ENCODE measurements at places on chromosomes 12 and 14.

DNA sequence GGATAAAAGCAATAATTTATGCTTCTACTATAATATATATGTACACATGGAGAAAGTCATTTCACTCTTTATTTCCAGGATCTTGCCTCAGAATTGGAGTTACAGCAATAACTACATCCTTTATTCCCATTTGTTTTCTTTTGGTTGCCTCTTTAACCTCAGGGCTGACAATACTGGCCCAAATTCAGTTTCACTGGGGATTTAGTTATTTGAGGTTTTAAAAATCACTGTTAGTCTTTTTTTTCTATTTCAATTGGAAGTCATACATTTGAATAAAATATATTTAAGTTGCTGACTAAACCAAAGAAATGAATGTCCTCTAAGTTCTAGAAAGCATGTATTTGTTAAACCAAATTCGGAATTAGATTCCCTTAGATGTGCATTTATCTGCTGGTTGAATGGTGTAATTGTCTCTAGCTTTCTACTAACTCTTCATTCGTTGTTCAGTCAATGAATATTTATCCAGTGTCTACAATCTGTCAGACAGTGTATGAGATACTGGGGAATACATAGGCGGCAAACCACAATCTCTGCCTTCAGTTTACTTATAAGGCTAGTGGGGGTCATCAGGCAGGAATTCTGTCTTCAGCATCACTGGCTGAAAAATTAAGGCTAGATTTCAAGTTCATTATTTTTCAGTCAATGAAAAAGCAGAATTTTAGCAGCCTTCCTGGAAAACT lies 190.8 kb upstream of the ARHGAP5 start:
- no peak for DNase-seq

DNA sequence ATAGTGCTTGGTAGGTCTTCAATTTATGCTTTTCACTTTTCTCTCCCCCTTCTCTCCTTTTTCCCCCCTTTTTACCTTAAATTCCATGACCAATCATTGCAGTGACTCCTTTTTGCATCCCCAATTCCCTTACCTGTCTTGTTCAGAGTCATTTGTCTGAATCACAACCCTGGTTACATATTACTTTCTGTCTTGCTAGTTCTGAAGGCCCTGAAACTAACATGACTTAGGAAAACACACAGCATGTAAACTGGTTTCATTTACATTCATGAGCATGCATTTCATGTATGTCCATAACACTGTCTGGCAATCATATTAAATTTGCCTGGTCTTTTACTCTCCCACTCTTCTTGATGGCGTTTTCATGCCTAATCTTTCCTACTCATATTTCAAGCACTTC lies 20.3 kb upstream of the FOXG1 start:
- DNase-seq: no peak

- peak; percentile 60 for DNase-seq
Measured at GRCh38 chr14:74841230-74842207, 34.4 kb downstream of the PROX2 start.

DNA sequence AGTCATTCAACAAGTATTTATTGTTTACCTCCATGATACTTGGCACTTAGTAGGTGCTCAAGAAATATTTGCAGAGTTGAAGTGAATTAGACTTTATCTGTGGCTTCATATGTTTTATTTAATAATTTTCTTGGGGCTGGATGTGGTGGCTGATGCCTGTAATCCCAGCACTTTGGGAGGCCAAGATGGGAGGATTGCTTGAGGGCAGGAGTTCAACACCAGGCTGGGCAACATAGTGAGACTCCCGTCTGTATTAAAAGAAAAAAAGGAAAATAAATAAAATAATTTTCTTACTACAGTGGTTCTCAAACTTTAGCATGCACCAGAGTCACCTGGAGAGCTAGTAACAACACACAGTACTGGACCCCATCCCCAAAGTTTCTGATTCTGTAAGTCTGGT lies 905 bp downstream of the ADCK1 start:
- DNase-seq: no peak

- DNase-seq: peak; percentile 97
Measured at GRCh38 chr12:57182918-57183575, 33.5 kb upstream of the NXPH4 start.

- DNase-seq: no peak
Measured at GRCh38 chr14:61561657-61562276, 133.5 kb upstream of the HIF1A start.

- DNase-seq: no peak
Measured at GRCh38 chr12:42770261-42770660, 180.7 kb upstream of the PRICKLE1 start.

- no peak for DNase-seq
Measured at GRCh38 chr14:72740504-72740961, 153.4 kb downstream of the DPF3 start.

DNA sequence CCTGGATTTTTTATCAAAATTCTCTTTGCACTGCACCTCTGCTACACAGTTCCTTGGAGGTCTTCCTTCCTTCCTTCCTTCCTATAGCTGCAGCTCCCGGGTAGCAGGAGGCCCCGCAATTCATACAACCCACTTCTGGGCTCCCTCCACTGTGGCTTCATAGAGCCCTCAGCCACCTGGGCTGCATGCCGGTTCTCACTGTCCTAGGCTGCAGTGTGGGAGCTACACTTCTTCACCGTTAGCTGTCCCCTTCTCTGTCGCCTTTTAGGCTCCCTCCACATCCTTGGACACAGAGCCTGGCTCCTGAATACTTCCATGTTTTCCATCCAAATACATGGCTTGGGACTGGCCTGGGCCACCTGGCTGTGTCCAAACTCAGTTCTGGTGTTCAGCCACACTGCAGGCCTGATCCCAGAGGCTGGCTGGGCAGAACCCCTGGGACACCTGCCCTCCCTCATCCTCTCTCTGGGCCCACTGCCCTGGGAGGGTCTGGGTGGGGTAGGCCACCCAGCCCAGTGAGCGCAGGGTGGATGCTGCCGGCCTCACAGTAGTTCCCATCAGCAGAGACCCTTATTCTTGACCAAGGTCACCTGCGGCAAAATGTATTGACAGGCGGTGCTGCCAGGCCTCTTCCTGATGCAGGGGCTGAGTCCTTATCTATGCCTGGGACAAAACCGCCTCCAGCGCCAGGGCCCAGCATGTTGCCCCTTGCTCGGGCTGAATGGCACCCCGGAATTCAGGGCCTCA lies 1.7 kb downstream of the SERPINA10 start:
- DNase-seq: no peak

GRCh38 chr14:101029668-101030290 lies 126.3 kb upstream of the RTL1 start:
- no peak for DNase-seq

DNA sequence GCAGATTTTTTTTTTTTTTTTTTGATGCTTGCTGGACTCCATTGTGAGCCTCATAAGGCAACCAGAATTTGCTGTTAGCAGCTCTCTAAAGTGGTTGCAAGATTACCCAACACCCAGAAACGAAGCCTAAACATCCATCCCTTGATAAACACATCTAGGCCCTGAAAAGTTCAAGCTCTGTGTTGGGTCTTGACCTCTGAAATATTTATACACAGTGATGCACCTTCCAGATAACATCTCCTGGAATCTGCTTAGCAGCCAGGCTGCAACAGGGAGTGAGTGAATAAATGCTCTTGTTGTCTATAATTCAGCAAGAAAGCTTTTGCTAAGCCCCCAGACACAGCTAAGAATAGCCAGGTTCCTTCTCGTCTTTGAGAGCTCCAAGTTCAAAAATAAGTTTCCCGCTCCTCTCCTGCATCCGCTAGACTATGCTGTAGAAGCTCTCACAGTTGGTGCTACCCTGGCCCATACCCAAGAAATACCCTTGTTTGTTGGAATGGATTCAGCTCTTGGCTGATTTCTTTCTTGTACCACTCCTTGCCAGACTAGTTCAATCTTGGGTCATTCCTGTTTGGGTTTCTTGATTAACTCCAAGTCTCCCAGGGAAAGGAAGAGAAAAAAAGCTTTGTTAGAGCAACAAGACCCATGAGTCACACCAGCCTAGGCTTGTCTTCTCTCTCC lies 610.6 kb upstream of the TBX3 start:
- DNase-seq: no peak

- no peak for DNase-seq
Measured at GRCh38 chr14:61558271-61558670, 137.0 kb upstream of the HIF1A start.

GRCh38 chr12:93415723-93416464 lies 25.9 kb downstream of the UBE2N start:
- peak; percentile 19 for DNase-seq

- no peak for DNase-seq
Measured at GRCh38 chr12:28369483-28369882, 179.2 kb downstream of the CCDC91 start.

- DNase-seq: no peak
Measured at GRCh38 chr14:38971258-38971921, 131.6 kb downstream of the SEC23A start.

DNA sequence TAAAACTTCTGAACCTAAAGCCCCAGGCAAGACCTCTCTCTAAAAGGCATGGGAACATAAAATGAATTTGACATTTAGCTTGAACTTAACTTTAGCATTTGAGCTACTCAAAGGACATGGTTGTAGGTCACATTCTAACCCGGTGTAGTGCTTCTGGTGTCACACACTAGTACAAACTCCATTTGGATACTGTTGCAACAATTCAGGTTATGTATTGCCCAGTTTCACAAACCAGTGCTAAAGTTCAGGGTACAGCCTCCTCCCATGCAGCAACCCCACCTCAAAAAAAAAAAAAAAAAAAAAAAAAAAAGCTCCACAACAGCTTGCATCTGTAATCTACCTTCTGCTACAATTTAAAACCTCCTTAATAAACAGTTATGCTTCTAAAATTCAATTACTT lies 7.8 kb downstream of the PPTC7 start:
- no peak for DNase-seq

- no peak for DNase-seq
Measured at GRCh38 chr12:53453953-53454640, 2.2 kb downstream of the PCBP2 start.

- no peak for DNase-seq
Measured at GRCh38 chr14:56812364-56813141, 2.3 kb upstream of the OTX2 start.

GRCh38 chr12:130478786-130479185 lies 141.1 kb downstream of the PIWIL1 start:
- DNase-seq: no peak

GRCh38 chr12:98417266-98417665 lies 98.1 kb upstream of the TMPO start:
- no peak for DNase-seq

- no peak for DNase-seq
Measured at GRCh38 chr12:75389706-75390105, 1.2 kb upstream of the GLIPR1L2 start.

GRCh38 chr12:49030119-49030518 lies 11.5 kb upstream of the PRKAG1 start:
- no peak for DNase-seq

DNA sequence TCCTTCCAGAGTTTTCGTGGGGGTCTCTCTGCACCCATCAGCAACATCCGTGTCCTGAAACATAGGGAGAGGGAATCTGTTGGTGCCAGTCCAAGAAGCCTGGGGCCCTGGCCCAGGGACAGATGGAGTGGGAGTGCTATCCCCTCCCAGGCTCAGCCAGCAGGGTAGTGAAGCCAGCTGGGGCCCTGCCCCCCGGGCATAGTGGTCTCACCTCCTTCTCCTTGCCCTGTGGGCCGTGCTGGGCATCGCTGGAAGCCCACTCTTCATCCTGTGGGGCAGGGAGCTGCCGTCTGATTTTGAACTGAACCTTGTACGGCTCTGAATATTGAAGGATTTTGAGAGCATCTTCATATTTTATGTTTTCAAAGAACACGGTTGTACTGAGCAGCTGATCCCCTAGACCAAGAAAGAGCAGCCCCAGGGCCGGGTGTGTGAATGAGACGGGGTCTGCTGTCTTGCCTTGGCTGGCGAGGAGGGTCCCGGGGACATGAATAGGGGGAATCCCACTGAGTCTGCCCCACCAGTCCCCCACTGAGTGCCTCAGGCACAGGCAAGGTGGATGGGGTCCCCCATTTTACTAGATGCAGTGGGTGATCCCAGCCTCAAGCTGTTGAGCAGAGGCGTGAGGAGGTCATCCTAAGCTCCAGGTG lies 23.3 kb downstream of the AHNAK2 start:
- DNase-seq: no peak

DNA sequence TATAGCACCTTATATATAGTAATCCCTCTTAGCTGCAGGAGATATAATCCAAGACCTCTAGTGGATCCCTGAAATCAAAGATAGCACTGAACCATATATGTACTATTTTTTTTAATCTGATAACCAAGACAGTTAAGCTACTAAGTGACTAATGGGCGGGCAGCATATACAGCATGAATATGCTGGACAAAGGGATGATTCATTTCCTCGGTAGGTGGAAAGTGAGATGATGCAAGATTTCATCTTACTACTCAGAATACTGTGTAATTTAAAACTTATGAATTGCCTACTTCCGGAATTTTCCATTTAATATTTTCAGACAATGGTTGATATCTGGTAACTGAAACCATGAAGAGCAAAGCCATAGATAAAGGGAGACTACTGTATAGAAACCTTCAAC lies 36.2 kb downstream of the PRMT8 start:
- no peak for DNase-seq

DNA sequence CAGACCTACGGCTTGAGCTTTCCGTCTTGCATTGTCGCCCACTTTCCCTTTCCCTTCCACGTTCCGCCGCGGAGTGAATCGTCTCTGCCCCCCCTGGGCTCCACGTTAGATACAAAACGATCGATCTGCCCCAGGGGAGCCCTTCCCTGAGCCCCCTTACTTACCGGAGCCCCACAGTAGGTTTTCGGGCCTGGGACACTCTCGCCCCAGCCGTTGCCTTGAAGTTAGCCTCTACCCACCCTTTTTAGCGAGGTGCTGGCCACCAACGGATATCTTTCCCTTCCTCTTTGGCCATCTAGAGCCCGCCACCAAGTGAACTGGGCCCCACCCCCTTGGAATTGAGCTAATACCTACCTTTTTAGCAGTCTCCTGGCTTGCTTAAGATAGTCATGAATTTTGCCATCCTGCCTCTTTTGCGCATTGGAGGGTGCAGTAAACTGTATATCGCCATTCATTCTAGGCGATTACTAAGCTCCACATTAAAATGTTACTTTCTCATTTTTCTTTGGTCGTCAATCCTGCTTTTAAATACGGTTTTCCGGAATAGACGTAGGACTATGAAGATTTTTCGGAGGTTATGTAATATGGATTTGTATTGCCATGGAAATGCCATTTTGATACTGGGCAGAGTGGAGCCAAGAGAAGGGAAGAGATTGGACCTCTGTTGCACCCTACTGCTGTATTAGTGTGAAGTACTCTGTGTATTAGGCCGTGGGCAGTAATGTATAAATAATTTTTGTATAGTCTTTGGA lies 764 bp downstream of the RBM25 start:
- DNase-seq: peak; percentile 58

DNA sequence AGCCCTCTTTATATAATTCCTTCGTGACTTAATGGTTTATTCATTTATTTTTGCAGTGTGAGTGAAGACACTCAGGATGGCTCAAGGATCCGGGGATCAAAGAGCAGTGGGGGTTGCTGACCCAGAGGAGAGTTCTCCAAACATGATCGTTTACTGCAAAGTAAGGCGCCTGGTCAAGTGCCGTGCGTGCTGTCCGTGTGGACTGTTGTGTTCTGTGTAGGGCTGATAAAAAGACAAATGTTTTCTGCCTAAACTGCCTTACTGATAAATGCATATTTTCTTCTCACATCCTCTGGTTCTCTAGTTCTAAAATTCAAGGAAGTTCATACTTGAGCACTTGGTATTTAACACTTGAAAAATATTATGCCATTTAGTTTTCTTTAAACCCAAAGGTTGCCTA lies 32.5 kb downstream of the RGS6 start:
- DNase-seq: no peak

GRCh38 chr12:94074216-94074979 lies 74.0 kb upstream of the PLXNC1 start:
- DNase-seq: no peak

All from GM20000 (cell line).